ENCODE measurements at places on chromosomes 3 and 15.

DNA sequence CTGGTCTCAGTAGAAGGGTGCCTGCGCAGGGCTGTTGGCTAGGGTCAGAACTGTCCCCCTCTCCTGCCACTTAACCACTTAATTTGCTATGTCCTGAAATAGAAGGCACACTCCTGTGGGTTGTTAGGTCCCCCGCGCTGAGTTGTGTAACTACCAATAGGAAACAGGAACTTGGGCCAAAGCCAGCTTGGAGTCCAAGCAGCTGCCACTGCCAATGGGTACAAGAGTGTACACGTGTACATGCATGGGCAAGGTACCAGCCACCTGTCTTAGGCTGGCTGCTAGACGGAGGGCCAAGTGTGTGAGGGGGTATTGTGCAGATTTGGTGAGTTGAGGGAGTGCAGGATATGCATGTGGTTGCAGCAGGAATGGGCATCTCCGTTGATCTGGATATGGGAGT is 29.7 kb upstream of the POLG start:
- no peak for DNase-seq

- no peak for DNase-seq
Observed at GRCh38 chr15:101169495-101170071, 82.3 kb downstream of the CHSY1 start.

- DNase-seq = no peak
Observed at GRCh38 chr15:71248386-71248785, 133.1 kb downstream of the THSD4 start.

GRCh38 chr15:52491472-52491871 is 37.2 kb downstream of the MYO5A start:
- DNase-seq = no peak

DNA sequence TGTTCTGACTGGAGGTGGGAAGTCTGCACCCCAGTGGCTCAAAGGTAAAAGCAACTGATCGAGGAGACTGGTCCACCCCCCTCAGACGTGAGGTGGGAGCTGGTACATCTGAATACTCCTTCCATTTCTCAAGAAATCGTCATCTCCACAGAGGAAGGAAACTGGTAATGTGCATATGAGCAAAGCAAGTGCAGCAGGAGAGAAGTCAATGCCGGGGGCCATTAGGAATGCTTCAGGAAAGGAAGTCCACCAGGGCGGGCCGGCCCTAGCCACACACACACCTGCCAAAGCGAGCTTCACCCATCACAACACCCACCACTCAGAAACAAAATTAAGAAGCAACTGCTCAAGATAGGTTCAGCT is 8.5 kb downstream of the TBC1D2B start:
- DNase-seq = no peak

- no peak for DNase-seq
Observed at GRCh38 chr3:149529099-149529498, 54.6 kb downstream of the TM4SF4 start.

DNA sequence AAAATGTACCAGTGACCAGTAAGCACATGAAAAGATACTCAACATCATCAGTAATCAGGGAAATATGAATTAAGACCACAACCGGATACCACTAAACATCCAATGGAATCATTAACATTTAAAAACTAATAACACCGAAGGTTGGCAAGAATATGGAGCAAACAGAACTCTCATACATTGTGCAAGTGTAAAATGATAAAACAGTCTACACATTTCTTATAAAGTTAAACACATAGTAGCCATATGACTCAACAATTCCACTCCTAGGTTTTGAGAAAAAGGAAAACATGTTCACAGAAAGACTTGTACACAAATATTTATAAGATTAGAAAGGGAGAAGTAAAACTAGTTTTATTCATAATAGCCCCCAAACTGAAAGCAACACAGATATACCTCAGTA is 60.3 kb upstream of the SLCO2A1 start:
- no peak for DNase-seq

DNA sequence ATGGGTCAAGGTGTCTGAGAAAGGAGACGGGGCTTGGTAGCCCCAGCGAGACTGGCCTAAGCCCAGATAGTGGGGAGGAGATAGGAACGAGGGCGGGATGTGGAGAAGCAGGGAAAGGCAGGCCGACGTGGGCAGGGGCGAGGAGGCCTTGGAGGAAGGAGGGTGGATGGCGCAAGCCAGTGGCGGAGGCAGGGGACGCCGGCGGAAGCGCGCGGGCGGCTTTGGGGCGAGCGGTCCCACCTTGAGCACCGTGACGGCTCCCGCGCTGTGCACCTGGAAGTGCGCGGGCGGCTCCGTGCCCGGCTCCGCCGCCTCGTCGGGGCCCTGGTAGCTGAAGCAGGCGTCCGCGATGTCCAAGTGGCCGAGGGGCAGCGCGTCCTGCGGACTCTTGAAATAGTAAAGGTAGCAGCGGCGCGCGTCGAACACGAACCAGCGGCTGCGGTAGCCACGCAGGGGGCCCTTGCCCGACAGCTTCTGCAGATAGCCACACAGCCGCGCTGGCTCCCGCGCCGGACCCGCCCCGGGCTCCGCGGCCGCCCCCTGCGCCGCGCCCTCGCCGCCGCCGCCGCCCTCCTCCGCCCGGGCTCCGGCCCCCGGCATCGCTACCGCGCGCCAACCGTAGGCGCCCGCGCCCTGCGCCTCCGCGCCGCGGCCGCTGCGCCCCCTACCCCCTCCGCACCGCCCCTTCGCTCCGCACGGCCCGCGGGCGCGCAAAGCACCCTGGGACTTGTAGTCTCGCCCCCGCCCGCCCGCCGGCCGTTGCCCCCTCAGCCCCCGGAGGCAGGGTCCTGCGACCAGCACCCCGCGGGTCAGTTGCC is at the start of gene TBC1D2B:
Gene TBC1D2B (minus strand): TSS at position 659 of the 818 bp plus-strand sequence. CDS start 59 bp downstream, at position 600.
- DNase-seq = peak; percentile 46

DNA sequence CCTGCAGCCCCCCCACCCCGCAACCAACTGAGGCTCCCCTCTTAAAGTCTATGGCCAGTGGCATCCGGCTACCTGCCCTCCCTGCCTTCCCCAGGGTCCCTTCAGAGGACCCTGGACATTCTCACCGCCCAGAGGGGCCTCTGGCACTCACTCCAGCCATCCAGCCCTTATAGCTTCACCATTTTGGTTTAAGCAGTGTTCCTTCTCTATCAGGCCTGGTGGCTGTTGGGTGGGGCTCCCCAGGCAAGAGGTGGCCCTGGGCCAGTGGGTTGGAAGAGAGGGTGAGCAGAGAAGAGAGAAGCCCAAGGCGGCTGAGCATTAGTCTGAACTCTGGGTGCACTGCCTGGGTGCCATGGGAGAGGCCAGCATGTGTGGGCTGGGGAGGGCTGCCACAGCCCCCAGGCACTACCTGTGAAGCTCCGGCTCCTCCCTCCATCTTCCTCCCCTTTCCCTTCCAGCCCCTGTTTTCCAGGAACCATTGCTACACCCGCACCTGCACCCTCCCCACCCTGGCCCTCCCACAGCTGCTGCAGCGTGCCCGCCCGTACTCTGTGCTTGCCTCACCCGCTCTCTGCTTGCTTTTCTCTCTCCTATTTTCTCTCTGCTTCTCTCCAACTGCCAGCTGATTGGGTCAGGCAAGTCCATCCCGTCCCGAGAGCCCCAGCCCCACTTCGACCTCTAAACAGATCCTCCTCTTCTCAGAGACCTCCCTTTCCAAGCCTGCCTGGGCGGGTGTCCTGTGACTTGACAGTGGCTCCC is 168.2 kb downstream of the TBC1D2B start:
- no peak for DNase-seq

DNA sequence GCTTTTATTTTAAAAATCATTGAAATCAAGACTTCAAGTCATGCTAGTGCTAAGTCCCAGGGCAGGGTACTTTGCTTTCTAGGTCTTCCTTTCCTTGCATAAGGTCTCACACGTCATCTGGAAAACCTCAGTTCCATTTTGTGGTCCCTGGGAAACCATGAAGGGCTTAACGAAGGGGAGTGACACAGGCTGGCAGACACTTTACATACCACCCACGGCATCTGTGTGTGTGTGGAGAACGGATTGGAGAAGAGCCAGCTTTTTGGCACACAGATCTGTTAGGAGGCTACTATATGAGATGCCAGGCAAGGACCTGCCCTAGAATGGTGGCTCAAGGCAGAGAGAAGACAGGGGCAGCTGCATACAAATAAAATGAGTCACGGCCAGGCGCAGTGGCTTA is 107.5 kb upstream of the NSMCE3 start:
- no peak for DNase-seq

DNA sequence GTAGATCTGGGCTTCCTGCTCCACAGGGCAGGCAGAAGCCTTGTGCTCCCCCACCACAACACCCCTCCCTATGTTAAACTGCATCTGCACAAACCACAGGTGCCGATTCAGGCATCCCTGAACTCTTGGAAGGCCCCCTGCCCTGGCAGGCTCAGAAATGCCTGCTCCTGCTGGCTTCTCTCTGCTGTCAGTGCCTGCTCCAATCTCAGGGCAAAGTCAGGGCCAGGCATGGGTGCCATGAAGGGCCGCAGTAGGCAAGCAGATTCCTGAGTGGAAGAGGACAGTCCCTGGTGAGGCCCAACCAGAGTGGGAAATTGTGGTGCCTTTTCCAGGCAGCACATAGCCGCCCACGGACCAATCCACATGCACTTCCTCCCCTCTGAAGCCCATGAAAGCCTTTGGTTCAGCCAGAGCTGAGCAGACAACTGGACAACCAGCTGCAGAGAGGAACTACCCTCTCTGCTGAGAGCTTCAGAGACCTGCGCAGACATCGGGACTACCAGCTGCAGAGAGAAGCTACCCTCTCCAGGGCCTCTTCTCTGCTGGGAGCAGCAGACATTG is 13.6 kb downstream of the PRR20G start:
- DNase-seq = no peak

GRCh38 chr15:67240235-67241131 is 14.0 kb downstream of the AAGAB start:
- no peak for DNase-seq

DNA sequence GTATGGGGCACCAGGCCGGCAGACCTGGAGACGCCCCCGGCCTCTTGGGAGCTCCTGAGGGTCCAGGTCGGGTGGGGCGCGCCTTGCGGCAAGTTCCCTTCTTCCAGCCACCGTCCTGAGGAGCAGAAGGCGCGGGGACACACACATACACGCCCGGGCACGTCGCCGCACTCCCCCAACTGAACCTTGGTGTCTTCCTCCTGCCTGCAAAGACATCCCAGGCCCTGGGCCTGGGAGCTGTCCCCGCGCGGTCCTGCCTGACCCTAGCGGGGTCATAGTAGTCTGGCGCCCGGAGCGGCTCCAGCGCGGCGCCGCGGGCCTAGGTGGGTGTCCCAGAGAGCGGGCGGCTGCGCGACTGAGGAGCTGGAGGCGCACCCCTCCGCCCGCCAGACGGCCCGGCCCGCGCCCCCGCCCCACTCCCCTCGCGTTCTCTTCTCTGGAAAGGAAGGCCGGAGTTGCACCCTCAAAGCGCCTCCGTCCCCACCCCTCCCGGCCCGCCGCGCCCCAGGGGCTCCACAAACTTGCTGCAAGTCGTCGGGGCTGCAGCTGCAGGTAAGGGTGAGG is 185.9 kb upstream of the LINGO1 start:
- DNase-seq = no peak

- no peak for DNase-seq
Observed at GRCh38 chr3:35936571-35936970, 297.2 kb downstream of the ARPP21 start.

DNA sequence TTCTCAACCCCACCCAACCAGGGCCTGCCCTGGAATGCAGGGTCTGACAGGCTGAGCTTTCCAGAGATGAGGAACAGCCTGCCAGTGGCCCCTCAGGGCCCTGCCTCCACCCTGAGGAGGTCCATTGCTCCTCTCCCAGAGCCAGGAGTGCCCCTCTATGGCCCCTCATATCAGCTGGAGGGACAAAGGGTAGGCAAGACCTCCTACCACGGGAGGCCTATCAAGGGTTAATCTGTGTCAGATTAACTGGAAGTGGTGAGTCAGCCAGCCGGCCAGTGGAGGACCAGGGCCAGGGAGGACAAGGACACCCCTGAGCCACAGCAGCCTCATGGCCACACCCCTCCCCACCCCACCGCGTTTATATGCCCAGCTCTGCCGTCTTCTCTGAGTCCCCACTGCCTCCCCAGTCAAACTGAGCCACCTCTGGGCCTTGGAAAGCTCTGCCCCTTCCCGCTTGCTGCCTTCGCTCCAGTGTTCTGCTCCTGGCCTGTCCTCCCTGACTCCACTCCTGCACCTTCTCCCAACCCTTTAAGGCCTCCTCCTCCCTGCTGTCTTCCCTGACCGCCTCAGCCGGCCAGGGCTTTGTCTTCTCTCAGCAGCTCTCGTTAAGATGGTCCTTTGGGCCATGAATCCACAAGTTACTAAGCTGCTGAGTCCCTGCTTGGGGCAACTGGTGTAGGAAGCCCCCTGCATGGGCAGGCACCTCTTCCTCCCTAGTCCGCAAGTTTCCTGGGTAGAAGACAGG is 6.5 kb downstream of the CCDC33 start:
- DNase-seq = no peak

DNA sequence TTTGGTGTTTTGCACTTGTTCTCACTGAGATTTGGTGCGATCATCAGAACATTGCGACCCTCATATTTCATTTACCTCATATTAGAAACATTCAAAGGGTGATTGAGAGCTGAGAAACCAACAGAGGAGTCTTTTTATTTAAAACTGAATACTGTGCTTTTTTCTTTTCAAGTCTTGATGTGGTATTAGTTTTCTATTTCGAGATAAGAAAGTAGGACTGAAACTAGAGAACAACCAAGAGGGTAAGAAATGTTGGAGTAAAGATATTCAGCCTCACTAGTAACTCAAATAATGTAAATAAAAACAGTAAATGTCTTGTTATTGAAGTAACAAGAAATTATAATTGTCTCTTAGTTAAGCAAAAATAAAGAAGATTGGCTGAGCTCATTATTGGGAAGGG is 26.5 kb downstream of the EFHB start:
- DNase-seq = no peak

DNA sequence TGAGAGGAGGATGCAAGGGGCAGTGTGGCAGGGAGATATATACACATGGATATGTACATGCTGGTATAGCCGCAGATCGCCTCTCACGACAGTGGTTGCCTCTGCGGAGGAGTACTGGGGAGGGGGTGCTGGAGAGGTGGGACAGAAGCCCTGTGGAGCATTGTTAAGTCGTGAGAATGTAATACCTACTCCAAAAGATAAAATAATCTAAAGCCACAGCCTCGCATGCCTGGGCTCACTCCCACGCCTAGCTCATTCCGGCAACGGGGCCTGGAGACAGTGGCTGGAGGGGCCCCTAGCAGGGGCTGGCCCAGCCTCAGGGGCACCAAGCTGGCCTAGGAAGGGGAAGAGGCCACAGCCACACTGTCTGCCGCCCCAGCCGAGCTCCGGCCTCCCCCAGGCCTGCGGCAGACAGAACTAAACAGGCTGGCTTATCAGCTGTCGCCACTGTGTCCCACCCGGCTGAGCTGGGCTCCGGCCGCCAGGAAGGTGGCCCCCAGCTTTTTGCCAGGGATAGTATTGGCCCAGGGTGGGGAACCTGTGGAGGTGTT is 65.1 kb upstream of the LCTL start:
- no peak for DNase-seq

DNA sequence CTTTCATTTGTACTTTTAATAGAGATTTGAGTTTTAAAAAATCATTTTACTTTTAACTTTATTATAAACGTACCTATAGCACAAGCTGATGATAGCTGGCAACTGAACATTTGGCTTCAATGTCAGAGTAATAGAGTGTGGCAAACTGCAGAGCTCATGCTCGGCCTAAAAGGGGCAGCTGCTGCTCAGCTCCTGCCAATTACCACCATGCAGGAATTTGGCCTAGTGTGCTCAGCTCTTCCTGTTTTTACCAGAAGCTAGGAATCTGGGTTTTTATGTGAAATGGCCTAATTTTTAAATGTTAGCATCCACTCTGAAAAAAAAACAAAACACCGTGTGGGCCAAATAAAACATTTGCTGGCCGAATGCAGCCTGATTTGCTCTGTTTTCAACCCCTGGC is 1.8 kb downstream of the IFT122 start:
- DNase-seq = no peak

GRCh38 chr3:170353485-170353884 is 4.0 kb upstream of the SKIL start:
- DNase-seq = no peak
